ENCODE measurements at places on chromosomes 1 and 21. TPM values are rescaled to one million over a fixed set of nuclear protein-coding genes. Genes with fewer than 3 reads are reported as not detected.

FAM72C gene
- 1.5 TPM for total RNA-seq

RAB29 gene
- 19.5 TPM for total RNA-seq

C1orf141 gene
- total RNA-seq, result 11.4 TPM

MEX3A gene
- 8.1 TPM for total RNA-seq

DNA sequence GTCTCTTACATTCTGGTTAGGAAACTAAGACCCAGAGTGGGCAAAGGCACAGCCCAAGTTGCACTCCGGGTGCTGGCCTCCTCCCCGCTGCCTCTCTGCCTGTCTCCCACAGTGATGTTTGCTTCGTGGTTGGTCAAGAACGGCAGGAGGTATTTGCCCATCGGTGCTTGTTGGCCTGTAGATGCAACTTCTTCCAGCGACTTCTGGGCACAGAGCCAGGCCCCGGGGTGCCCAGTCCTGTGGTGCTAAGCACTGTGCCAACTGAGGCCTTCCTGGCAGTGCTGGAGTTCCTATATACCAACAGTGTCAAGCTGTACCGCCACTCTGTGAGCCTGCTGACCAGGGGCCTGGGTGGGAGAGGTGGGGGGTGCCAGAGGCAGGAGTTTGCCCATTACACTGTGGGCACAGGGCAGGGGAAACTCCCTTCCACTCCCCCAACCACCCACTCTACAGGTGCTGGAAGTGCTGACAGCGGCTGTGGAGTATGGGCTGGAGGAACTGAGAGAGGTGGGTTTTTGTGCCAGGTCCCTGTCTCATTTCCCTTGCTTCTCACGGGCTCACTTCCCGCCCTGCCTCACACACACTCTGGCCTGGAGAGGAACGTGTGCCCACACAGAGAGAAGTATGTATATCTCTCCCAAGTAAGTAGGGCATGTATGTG is 1.9 kb downstream of the BTBD19 start:
- peak overlapping the region; percentile 100 for H3K27ac ChIP-seq
- no peak for DNase-seq
- no peaks in the 10 kb centered on the region for H3K27me3 ChIP-seq
- no peak overlapping the region for H3K4me3 ChIP-seq
- H3K36me3 ChIP-seq, result no peaks in the 10 kb centered on the region
- H3K4me1 ChIP-seq, result peaks cover 54% of the 10 kb centered on the region

DNA sequence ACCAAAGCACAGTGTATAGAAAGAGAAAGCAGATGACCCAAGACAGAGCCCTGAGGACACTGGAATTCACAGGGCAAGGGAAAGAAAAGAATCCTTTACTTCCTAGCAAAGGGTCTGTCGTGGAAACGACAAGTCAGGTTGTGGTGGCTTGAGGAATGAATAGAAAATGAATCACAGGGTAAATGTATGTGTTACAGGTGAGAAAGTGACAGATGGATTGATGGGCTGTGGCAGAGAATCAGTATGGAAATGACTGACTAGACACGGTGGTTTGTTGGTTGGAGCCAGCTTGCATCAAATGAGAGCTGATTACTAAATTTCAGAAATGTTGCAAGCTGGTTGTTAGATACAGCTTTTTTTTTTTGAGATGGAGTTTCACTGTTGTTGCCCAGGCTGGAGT is 46.9 kb downstream of the PTP4A2 start:
- no peaks in the 10 kb centered on the region for H3K36me3 ChIP-seq
- no peaks in the 10 kb centered on the region for H3K4me1 ChIP-seq
- no peak overlapping the region for H3K4me3 ChIP-seq
- no peak overlapping the region for H3K27ac ChIP-seq
- H3K27me3 ChIP-seq, result no peaks in the 10 kb centered on the region
- no peak for DNase-seq

DNA sequence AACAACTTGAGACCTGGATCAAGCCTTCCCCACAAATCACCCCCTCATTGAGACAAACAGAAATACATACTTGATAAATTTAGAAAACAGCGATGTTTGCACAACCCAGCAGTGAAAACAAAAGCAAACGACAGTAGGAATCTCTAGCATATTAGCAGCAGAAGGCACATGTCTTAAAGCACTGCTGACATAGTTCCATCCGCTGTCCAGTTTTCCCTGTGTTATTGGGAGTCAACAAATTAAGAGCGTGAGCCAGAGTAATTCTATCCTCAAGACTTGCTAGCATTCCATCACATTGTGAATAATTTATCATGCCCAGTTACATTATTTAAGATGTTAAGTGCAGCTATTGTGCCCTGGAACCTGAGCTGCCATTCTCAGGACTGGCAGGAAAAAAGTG is 55.3 kb downstream of the IGSF5 start:
- DNase-seq, result peak; percentile 64
- H3K27ac ChIP-seq, result no peak overlapping the region
- no peaks in the 10 kb centered on the region for H3K36me3 ChIP-seq
- H3K4me1 ChIP-seq, result no peaks in the 10 kb centered on the region
- H3K4me3 ChIP-seq, result no peak overlapping the region

DNA sequence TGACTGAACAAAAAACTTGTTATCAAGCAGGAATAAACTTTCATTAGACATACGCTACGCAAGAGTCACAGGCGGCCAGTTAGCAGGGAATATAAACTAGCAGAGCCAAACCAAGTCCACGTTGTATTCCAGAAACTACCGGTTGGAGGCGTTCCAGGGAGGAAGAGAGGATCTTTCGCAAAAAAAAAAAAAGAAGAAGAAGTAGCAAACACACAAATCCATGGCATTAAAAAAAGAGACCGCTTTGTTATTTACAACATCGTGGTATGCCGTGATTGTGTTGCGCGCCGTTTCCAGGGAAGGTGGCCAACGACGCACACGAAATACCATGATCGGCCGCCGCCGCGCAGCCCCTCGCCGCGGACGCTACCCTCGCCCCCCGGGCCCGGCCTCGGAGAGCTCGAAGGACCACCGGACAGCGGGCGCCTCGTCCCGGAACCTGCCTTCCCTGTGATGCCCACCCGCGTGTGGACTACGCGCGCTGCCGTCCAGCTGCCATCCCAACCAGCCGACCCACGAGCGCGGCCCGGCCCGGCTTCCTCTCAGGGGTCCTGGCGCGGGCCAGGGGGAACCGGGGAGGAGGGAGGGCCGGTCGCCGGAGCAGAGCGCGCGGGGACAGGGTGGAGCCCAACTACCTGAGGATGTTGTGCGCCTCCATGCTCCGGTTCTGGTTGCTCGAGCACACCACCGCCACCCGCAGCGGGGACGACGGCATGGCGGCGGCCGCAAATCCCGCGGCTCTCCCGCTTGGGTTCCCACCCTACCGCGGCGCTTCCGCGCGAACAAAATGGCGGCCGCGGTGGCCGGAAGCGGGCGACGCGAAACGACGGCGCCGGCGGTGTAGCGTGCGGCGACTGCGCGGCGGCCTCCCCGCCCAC is 581 bp downstream of the SSU72 start:
- no peaks in the 10 kb centered on the region for H3K27me3 ChIP-seq
- peaks cover 4% of the 10 kb centered on the region for H3K4me1 ChIP-seq
- H3K4me3 ChIP-seq, result peak overlapping the region; percentile 100
- peaks cover 14% of the 10 kb centered on the region for H3K36me3 ChIP-seq

DNA sequence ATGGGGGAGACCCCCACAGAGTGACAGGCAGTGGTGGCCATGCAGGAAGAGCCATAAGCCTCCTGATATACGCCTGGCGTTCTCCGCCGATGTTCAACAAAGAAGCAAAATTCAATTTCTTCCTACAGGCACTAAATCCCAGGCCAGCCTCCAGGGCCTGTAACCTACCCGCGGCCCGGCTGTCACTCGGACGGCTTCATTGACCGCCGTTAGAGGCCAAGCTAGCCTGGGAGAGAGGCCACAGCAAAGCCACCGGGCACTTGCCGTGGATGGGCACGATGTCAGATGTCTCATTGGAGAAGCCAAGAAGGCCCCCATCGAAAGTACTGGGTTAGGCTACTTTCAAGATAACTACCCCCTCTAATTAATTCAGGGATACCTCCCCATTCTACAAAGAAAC is 9.7 kb downstream of the ADGRB2 start:
- DNase-seq, result no peak
- no peak overlapping the region for H3K27ac ChIP-seq
- H3K4me3 ChIP-seq, result no peak overlapping the region
- H3K27me3 ChIP-seq, result no peaks in the 10 kb centered on the region
- H3K4me1 ChIP-seq, result peaks cover 20% of the 10 kb centered on the region

DNA sequence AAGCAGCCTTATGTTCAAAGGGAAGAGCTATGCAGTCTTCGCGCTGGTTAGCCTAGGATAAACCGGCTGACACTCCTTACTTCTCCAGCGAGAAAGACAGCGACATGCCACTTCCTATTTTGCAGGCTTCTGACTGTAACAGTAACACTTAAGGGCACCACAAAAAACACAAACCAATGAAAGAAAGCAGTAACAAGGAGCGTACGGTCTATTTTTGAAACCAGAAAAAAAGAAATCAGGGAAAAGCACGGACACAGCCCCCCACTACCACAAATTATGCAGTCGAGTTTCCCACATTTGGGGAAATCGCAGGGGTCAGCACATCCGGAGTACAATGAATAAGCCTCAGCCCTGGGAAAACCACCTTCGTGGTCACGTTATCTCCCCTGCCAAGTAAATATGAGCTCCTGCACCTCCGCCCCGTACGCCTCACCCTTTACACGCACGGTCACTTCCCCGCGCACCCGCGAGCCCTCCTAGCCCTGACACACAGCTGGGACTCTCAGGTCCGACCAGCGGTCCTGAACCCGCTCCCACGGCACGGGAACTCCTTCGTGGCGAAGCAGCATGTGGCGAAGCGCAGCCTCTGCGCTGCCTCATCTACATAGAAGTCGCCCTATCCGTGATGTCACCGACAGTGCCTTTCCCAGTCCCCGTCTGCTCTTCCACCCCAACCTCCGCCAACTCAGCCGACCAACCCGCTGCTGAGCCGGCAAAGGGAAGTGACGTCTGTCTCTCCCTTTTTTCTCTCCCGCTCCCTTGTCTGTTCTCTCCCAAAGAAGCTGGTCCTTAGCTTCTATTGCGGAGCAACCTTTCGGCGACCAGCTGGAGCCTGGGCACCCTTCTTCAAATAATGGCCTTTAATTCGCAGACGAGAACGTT is 40.9 kb upstream of the PPIAL4F start:
- no peaks in the 10 kb centered on the region for H3K4me1 ChIP-seq
- DNase-seq, result peak; percentile 61
- peaks cover 3% of the 10 kb centered on the region for H3K27me3 ChIP-seq
- H3K36me3 ChIP-seq, result no peaks in the 10 kb centered on the region

DNA sequence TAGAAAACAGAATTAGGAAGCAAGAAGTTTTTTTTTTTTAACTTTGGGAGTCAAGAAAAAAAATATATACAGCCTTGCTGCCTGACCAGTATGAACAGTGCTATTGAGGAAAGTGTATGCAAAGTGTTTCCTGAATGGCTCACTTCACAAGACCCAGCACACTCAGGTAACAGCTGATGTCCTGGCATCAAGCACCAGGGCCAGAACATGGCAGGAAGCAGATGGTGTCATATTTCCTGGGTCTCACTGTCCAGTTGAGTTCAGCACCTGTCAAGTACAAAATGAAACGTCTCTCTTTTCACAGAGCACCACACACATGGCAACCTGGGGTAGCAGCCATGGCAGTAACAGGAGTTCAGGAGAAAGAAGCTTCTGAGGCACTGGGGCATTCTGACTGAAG is 372.3 kb downstream of the TTLL7 start:
- no peaks in the 10 kb centered on the region for H3K27me3 ChIP-seq
- no peak overlapping the region for H3K27ac ChIP-seq

- H3K36me3 ChIP-seq, result no peaks in the 10 kb centered on the region
- H3K4me3 ChIP-seq, result no peak overlapping the region
- H3K27ac ChIP-seq, result no peak overlapping the region
- no peaks in the 10 kb centered on the region for H3K4me1 ChIP-seq
- no peak for DNase-seq
These were observed 143.0 kb upstream of the GRIK3 start for GRCh38 chr1:37177230-37177864.

- H3K36me3 ChIP-seq, result no peaks in the 10 kb centered on the region
- H3K4me3 ChIP-seq, result no peak overlapping the region
- H3K27ac ChIP-seq, result no peak overlapping the region
- H3K4me1 ChIP-seq, result no peaks in the 10 kb centered on the region
These were observed 28.4 kb upstream of the CEP350 start for GRCh38 chr1:179925922-179926849.

DNA sequence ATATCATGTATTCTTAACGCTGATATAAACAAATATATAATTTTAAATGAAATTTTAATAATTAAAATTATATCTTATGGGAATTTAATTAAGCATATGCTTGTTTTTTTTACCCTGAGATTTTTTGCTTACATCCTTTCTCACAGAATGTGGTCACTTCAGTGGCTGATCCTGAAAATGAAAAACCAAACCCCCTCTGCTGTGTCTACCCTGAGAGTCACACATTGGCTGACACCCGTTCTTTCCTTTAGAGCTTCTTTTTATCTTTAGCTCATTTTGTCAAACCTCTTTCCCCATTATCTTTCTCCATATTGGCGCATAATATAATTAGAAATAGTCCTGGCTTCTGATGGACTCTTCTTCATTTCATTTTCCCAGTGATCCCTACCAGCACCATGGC is 10.8 kb upstream of the CACYBP start:
- no peaks in the 10 kb centered on the region for H3K36me3 ChIP-seq
- H3K27me3 ChIP-seq, result no peaks in the 10 kb centered on the region
- no peak overlapping the region for H3K27ac ChIP-seq
- no peak overlapping the region for H3K4me3 ChIP-seq
- no peaks in the 10 kb centered on the region for H3K4me1 ChIP-seq
